Left lung (tissue), 14 donors: ENCODE measurements at places on chromosomes 1 and 21. TPM values are rescaled to one million over a fixed set of nuclear protein-coding genes. Genes with fewer than 3 reads are reported as not detected.
A peak's percentile ranks its signal among the peaks of the same experiment; 100 is the strongest.

NCAM2 gene
- total RNA-seq, result 30.4 TPM

DNA sequence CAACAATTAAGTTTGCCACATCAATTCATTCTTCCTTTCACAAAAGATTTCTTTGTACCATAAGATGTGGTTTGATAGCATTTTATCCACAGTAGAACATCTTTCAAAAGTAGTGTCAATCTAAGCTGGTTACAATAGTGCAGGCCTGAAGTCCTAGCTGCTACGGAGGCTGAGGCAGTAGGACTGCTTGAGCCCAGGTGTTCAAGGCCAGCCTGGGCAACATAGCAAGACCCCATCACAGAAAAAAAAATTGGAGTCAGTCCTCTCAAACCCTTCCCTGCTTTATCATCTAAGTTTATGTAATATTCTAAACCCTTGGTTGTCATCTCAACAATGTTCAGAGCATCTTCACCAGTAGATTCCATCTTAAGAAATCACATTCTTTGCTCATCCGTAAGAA, 31.7 kb downstream of the DENND1B start:
- DNase-seq, result no peak
- H3K27me3 ChIP-seq, result no peaks in the 10 kb centered on the region
- no peak overlapping the region for H3K27ac ChIP-seq

REN gene
- 2.4 TPM for total RNA-seq

- DNase-seq, result peak; percentile 92
- H3K27me3 ChIP-seq, result no peaks in the 10 kb centered on the region
- peak overlapping the region; percentile 83 for H3K27ac ChIP-seq
- H3K4me1 ChIP-seq, result no peaks in the 10 kb centered on the region
- no peak overlapping the region for H3K4me3 ChIP-seq
Measured at GRCh38 chr1:9730096-9730901, 78.8 kb downstream of the PIK3CD start.

GRCh38 chr21:45517249-45518065, 24.8 kb downstream of the SLC19A1 start:
- no peaks in the 10 kb centered on the region for H3K36me3 ChIP-seq
- H3K4me3 ChIP-seq, result no peak overlapping the region
- H3K4me1 ChIP-seq, result peaks cover 43% of the 10 kb centered on the region
- peak; percentile 81 for DNase-seq
- H3K27me3 ChIP-seq, result no peaks in the 10 kb centered on the region

- no peaks in the 10 kb centered on the region for H3K27me3 ChIP-seq
- H3K4me3 ChIP-seq, result no peak overlapping the region
- no peak overlapping the region for H3K27ac ChIP-seq
- H3K36me3 ChIP-seq, result no peaks in the 10 kb centered on the region
- no peak for DNase-seq
Measured at GRCh38 chr1:207431508-207431907, 22.6 kb upstream of the CR2 start.

DNA sequence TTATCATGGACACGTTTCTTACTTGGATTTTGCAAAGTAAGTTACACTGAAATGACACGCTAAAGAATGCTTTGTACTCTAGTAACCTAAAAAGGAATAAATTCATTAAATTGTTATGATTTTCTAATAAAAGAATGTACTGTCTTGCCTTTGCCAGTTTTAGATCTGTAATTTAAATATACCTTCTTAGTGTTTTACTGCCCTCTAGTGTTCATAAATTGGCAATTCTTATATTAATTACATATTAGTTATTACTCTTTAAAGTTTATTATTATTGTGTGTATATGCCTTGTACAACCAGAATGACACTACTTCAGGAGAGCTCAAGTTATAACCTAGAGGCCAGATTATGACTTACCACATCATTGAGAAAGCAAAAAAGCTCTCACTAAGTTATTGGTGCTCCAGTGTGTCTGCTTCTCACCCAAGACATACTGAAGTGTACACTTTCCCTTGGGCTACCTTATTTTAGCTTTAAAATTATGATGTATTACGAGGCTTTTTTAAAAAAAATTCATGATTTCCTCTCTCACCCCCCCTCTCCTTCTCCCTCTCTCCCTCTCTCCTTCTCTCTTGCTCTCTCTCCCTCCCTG, 169.9 kb downstream of the HS2ST1 start:
- no peak for DNase-seq
- no peak overlapping the region for H3K27ac ChIP-seq
- H3K4me1 ChIP-seq, result no peaks in the 10 kb centered on the region

DNA sequence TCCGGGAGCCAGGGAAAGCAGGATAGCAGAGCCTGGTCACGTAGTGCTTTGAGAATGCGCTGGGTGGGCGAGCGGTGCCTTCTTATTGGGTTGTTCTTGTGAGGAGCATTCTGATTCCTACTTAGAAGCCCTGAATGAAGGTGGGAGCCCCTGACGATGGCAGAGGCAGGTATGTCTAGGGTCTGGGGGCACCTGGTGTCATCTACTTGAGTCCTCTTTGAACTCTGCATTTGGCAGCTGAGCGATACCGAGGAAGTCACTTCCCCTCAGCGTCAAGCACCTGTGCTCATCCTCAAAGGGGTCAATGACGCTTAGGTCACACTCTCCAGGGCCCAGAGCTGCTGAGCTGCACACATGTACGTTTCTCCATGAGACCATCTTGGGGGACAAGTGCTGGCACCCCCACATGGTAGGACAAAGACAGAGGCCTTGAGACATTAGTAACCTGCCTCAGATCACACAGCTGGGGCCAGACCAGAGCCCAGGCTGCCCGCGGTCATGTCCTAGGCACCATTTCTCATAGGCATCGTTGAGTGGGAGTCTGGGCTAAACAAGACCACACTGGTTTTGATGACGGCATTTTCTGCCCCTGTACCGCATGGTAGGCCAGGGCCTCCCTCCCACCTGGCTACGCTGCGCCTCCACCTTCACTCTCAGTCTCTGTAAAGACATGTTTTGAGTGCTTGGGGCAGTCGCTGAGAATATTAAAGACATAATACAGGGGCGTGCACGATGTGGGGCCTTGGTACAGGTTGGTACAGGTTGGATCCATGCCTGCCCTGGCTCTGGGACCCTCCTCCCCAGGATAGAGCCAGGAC, 69.1 kb upstream of the ABCG1 start:
- H3K4me1 ChIP-seq, result peaks cover 12% of the 10 kb centered on the region
- H3K4me3 ChIP-seq, result no peak overlapping the region
- H3K36me3 ChIP-seq, result no peaks in the 10 kb centered on the region
- DNase-seq, result no peak
- H3K27me3 ChIP-seq, result peaks cover 5% of the 10 kb centered on the region

DNA sequence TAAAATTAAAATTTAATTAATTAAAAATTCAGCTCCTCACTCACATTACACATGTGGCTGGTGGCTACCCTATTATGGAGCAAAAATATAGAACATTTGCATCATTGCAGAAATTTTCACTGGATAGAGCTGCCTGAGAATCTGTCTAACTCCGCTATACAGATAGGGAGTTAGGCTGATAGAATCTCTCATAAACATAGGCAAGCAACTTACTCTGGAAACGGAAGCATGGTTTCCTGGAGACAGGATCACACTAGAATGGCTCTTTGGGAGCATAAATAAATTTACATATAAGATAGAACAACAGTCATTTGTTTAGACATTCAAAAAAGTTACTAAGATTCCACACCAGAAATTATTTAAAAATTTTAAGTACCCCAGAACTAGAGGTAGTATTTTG, 12.2 kb upstream of the LAMC2 start:
- DNase-seq, result no peak
- no peaks in the 10 kb centered on the region for H3K27me3 ChIP-seq
- no peak overlapping the region for H3K27ac ChIP-seq
- no peak overlapping the region for H3K4me3 ChIP-seq

- no peaks in the 10 kb centered on the region for H3K4me1 ChIP-seq
- no peak overlapping the region for H3K4me3 ChIP-seq
- DNase-seq, result no peak
- H3K36me3 ChIP-seq, result no peaks in the 10 kb centered on the region
Measured at GRCh38 chr1:183550915-183551314, 39.3 kb downstream of the NCF2 start.

TRIM45 gene
- 5.1 TPM for total RNA-seq

UCK2 gene
- 8.6 TPM for total RNA-seq

TMEM79 gene
- total RNA-seq, result 4.0 TPM

DNA sequence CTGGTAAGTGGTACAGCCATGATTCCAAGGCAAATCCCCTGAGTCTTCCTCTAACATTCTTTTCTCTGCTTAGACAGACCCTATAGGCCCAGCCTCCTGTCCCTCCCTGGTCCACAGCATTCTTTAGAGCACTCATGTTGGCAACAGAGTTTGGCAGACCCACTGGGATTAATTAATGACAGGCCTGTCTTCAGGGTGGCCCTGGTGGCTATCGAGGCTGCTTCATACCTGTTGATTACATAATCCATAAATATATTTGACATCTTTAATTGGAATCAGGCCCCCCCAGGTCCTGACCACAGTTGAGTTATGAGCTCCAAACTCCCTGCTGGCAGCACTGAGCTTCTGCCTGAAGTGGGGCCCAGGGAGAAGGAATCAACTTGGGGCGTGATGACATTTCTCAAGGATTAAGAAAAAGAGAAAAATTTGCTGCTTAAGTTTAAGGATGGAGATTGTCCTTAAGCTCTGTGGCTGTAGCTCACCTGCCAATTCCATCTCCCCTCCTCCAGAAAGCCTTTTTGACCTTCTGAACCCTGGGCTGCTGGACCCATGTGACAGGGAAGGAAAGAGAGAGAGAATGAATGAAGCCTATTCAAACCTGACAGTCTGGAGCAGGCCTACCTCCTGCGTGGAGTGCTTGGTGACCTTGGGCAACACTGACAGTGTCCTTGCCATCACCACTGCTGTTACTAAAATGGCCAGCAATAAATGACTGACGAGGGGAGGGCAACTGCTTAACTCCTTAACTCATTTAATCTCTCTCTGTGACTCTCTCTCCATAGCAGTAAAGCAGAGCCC, 156.6 kb downstream of the TRABD2B start:
- no peaks in the 10 kb centered on the region for H3K4me1 ChIP-seq
- DNase-seq, result no peak
- no peak overlapping the region for H3K4me3 ChIP-seq
- H3K36me3 ChIP-seq, result no peaks in the 10 kb centered on the region

DNA sequence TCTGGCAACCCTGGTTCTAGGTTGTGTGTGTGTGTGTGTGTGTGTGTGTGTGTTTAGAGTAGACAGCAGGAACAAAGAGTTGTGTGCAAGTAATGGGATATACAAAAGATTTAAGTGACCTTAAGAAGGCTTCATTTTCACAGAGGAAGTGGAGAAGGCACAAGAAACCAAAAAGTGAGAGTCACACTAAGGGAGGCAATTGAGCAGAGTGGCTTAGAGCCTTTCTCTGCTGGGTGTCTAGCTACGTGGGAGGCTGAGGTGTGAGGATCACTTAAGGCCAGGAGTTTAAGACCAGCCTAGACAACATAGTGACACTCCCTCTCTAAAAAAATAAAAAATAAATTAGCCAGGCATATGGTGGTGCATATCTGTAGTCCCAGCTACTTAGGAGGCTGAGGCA, 44.4 kb upstream of the HAO2 start:
- peaks cover 6% of the 10 kb centered on the region for H3K4me1 ChIP-seq
- DNase-seq, result no peak
- no peaks in the 10 kb centered on the region for H3K36me3 ChIP-seq
- no peaks in the 10 kb centered on the region for H3K27me3 ChIP-seq
- no peak overlapping the region for H3K27ac ChIP-seq

DNA sequence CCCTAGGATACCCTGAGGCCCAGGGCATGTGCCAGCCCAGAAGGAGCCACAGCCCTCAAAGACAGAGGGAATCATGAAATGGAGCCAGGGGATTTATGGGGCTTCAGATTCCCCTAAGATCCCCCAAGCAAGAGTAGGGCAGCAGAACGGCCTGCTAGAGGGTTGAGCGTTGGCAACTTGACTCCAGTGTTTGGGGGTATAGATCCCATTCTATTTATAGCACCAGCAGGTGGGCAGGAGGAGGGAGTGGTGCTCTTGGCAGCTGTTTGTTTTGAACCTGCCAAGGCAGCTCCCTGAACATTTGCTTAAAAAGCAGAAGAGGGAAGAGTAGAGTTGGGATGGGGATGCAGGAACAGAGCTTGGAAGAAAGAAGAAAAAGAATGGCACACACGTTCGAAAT, 33.7 kb downstream of the GLUL start:
- no peaks in the 10 kb centered on the region for H3K36me3 ChIP-seq
- no peak overlapping the region for H3K27ac ChIP-seq
- no peak overlapping the region for H3K4me3 ChIP-seq
- no peaks in the 10 kb centered on the region for H3K27me3 ChIP-seq

DNA sequence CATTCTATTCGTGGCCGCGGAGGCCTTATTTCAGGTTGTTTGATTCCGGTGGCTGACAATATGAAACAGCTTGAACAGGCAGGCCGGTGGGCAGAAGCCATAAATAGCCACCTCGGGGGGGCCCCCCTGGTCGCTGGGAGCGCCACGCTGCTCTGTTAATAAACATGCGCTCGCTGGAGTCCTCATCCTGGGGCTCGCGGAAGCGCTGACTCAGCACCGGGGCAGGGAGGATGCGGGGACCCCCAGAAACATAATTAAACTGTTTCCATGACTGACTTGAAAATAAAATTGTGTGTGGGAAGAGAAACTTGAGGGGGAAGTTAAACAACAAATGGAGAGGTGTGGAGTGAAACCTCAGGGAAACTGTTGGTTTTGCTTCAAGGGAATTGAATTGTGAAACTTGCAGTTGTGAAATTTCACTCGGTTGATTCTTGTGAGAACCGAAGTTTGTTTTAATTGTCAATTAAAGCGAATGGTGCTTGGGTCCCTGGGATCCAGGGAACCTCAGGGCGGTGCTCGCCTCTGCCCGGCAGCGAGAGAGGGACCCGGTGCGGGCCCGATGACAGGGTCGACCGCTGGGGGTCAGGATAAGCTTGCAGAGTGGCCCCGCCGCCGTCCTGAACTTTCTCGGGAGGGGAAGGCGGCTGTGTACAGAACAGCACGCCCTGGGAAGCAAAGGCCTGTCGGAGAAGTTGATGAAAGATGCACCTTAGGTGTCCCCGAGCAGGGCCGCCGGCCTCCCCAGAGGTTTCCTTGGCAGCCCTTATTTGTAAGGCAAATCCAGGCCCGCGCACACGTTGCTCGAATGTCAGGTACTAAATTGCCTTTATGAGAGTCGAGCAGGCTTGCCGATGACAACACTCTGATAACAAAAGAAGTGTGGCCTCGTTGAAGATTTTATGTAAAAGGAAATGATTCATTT, 176.9 kb upstream of the LMO4 start:
- H3K27me3 ChIP-seq, result peaks cover 9% of the 10 kb centered on the region
- peak overlapping the region; percentile 33 for H3K27ac ChIP-seq
- DNase-seq, result peak; percentile 92
- peaks cover 9% of the 10 kb centered on the region for H3K4me1 ChIP-seq
- H3K36me3 ChIP-seq, result no peaks in the 10 kb centered on the region

ATP1A4 gene
- not detected for total RNA-seq

GRCh38 chr1:155131285-155131684, 3.6 kb downstream of the EFNA1 start:
- H3K27ac ChIP-seq, result peak overlapping the region; percentile 46
- no peaks in the 10 kb centered on the region for H3K36me3 ChIP-seq
- H3K4me1 ChIP-seq, result peaks cover 69% of the 10 kb centered on the region
- DNase-seq, result no peak

- no peak overlapping the region for H3K4me3 ChIP-seq
- H3K27me3 ChIP-seq, result no peaks in the 10 kb centered on the region
- DNase-seq, result no peak
- H3K4me1 ChIP-seq, result peaks cover 35% of the 10 kb centered on the region
Measured at GRCh38 chr21:34135330-34135729, 62.0 kb downstream of the MRPS6 start.

ZBTB8A gene
- 8.6 TPM for total RNA-seq
